Placental epithelial cell (primary cell): ENCODE measurements at places on chromosomes 12 and 14. TPM values are rescaled to one million over a fixed set of nuclear protein-coding genes. Genes with fewer than 3 reads are reported as not detected.

The KRT6C gene
- total RNA-seq, result 6.3 and 9.3 TPM in 2 replicates

The DDX11 gene
- 9.0 and 22.0 TPM in 2 replicates for total RNA-seq

The LPAR5 gene
- total RNA-seq, result 5.1 and 10.7 TPM in 2 replicates

The AREL1 gene
- total RNA-seq, result 29.4 and 37.5 TPM in 2 replicates

The NTN4 gene
- total RNA-seq, result 7.1 and 78.1 TPM in 2 replicates

The PLEKHA5 gene
- total RNA-seq, result 29.4 and 50.6 TPM in 2 replicates

The LRRIQ1 gene
- total RNA-seq, result under 0.01 and 0.43 TPM in 2 replicates

The DIO3 gene
- total RNA-seq, result 2.4 and 2.6 TPM in 2 replicates

The KRT84 gene
- not detected in 2 replicates for total RNA-seq

The LRRK2 gene
- 0.39 TPM in 1 of 2 replicates, not detected in the other for total RNA-seq

The MSI1 gene
- total RNA-seq, result 0.39 TPM in 1 of 2 replicates, not detected in the other

The AMDHD1 gene
- 0.39 and 0.76 TPM in 2 replicates for total RNA-seq

The MNAT1 gene
- total RNA-seq, result 28.1 and 28.7 TPM in 2 replicates

The SMCO2 gene
- 0.39 TPM in 1 of 2 replicates, not detected in the other for total RNA-seq
